ENCODE measurements at places on chromosomes 4 and X.

- DNase-seq, result no peak
Measured at GRCh38 chr4:183721207-183722081, 62.4 kb downstream of the TRAPPC11 start.

- no peak for DNase-seq
Measured at GRCh38 chrX:25048178-25048577, 32.4 kb upstream of the ARX start.

DNA sequence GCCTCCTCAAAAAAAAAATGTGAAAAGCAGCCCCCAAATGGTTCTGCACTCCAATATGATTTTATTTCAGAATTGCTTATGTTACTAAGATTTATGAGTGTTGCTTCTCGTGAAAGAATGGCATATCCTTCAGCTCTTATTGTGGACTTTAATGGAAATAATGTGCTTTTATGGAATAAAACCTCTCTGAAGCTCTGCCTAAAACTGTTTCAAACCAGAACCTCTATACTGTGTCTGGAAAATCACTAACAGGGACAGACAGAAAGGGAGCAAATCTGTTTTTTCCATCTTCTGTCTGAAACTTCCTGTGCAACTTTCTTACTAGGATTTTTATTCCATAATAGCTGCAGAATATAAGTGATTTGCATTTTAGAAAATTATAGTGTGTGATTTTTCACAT lies 493.1 kb downstream of the ANKRD50 start:
- no peak for DNase-seq

- no peak for DNase-seq
Measured at GRCh38 chr4:133000012-133000411, 149.1 kb upstream of the PCDH10 start.

GRCh38 chr4:42397635-42398170 lies 415 bp downstream of the SHISA3 start:
- no peak for DNase-seq

DNA sequence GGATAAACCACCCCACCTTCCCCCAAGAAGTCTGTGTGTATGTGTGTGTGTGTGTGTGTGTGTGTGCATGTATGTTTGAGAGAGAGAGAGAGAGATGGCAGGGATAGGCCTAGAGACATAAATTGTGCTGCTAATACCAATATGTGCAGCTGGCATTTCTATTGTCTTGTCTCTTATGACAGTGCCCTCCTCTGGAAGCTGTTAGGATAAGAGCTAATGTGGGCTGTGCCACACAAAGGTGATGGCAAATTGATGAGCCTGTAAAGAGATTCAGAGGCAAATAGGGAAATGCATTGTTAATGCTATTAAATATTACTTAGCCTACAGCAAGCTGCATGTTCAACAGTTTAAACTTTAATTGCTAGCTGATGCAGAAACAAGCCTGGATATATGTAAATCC lies 332.0 kb downstream of the NKX6-1 start:
- DNase-seq, result no peak

- DNase-seq, result no peak
Measured at GRCh38 chr4:1788254-1788973, 4.7 kb upstream of the FGFR3 start.

DNA sequence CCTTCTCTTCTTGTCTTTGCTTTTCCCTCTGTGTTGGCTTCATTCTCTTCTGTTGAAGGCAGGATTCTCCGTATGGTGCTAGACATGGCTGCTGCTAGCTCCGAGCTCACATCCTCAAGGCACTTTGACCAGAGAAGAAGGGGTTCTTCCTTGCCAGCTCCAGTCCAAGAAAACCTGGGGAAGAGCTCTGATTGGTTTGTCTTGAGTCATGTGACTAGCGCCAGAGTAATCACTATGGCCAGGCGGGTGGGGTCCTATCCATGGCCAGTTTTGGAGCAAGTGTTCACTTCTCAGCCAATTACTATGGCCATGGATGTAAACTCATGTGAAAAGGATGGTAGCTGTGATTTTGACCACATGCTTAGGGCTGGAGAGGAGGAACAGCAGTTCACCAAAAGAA lies 74.2 kb downstream of the CT47B1 start:
- no peak for DNase-seq

GRCh38 chrX:68415316-68415715 lies 18.0 kb downstream of the OPHN1 start:
- DNase-seq, result no peak

GRCh38 chr4:77582156-77582555 lies 23.5 kb upstream of the CXCL13 start:
- DNase-seq, result no peak

DNA sequence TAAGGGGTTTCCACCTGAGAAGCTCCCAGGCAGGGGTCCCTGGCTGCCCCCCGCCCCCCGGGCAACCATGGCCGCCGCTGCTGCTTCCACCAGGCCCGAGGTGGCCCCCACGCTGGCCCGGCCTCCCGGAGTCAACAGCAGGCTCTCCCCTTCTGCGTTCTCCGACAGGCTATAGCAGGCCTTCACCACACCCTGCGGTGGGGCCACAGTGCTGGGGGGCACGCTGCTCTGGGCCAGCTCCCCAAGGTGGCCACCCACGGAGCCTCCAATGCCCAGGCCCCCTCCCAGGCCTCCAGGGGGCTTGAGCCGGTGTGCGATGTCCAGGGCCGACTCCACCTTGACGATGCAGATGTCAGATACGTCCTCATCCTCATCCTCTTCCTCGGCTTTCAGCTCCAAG lies 72.5 kb downstream of the UBE2K start:
- no peak for DNase-seq

DNA sequence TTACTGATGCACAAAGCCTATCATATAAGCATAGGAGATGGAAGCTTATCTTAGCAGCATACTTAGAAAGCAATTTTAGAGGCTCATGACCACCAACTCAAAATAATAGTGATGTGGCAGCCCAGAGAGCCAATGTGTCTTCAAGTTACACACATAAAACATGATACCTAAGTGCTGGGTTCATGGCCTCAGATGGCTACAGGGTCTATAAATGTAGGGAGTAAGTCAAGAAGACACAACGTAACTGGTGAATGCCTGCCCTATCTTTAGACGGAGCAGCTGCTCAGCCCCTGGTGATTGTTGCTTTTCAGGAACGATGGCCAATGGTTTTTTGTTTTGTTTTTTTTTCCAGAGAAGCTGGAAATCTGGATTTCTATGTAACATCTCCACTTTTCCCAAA lies 42.8 kb downstream of the RNF150 start:
- no peak for DNase-seq

GRCh38 chr4:77282305-77282704 lies 125.3 kb downstream of the CCNG2 start:
- no peak for DNase-seq

DNA sequence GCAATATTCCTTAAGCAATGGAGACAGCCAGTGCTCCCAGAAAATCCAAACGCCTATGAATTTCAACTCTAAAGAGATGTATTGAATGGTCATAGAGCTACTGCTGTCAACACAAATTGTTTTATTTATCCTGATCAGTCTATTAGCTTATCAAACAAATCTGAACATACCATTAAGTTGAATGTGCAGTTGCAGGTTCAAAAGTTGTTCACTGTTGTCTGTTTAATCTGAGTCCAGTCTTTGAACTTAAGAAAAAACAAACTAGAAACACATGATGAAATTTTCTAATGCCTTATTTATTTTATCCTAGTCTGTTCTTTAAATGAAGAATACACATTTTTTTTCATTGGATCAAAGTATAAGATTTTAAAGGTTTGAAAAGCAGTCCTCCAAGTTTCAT lies 73.2 kb downstream of the PKD2 start:
- no peak for DNase-seq

- DNase-seq, result no peak
Measured at GRCh38 chr4:102663073-102663472, 97.7 kb downstream of the MANBA start.

DNA sequence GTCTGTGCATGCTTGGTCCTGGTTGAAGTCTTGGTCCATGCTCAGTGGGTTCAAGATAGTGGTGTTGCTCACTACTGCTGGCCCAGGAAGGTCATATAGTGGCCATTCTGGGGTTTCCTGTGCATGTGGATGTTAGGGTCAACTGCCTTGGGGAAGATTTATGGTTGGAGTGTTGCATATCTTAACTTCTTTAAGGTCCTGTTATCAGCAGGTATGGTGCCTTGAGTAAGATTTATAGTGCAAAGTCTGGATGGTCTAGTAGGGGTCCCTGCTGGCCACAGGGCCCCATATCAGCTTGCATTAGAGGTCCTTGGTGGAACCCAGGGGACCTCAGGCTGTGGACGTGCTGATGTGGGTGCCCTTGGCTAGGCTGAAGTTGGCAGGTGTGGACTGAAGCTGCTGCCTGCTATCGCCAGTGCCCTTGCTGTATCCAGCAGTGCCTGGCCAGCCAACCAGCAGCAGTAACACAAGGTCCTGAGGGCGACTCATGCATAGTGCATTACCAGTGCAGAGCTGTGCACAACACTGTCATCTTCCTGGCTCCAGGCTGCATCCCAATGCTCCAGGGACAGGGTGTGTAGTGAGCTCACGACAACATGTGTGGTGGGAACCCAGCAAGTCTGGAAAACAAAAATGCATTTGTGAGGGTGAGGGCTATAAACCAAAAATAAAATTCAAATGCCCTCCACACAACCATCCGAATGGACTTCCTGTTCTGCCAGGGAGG lies 61.0 kb downstream of the BEX3 start:
- no peak for DNase-seq

- DNase-seq, result no peak
Measured at GRCh38 chr4:130183766-130184165, 1087.8 kb downstream of the C4orf33 start.

- no peak for DNase-seq
Measured at GRCh38 chrX:150364347-150365050, 1.4 kb downstream of the MAMLD1 start.

DNA sequence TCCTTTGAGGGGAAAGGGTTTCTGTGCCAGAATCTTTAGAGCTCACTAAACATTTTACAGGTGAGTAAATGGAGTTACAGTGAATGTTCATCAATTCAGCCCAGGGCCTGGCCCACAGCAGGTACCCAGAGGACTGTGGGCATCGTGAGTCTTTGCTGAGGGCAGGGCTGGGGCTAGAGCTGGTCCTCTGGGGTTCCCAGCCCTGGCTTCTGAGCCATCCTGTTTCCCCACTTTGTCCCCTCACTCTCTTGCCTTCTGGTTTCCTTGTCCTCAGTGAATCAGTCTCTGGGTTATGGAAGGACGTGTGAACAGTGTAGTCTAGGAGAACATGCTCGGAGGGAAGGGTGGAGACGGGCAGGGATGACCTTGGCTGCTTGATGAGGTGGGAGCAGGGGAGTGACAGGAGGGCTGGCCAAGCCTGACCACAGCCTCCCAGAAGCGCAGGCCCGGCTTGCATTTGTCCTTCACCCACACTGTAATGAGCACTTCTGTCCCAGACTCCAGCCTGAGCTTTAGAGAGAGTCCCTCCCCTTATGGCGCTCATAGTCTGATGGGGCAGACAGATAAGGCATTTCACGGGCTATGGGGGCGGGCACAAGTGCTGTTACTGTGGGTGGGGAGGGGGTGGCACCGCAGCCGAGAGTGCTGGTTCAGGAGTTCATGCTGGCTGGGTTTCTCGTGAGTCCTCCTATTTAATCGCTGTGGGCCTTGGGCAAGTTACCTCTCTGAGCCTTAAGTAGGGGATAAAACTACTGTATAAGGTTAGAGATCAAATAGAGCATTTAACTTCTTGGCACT lies 17.3 kb downstream of the TBC1D14 start:
- DNase-seq, result peak; percentile 46

DNA sequence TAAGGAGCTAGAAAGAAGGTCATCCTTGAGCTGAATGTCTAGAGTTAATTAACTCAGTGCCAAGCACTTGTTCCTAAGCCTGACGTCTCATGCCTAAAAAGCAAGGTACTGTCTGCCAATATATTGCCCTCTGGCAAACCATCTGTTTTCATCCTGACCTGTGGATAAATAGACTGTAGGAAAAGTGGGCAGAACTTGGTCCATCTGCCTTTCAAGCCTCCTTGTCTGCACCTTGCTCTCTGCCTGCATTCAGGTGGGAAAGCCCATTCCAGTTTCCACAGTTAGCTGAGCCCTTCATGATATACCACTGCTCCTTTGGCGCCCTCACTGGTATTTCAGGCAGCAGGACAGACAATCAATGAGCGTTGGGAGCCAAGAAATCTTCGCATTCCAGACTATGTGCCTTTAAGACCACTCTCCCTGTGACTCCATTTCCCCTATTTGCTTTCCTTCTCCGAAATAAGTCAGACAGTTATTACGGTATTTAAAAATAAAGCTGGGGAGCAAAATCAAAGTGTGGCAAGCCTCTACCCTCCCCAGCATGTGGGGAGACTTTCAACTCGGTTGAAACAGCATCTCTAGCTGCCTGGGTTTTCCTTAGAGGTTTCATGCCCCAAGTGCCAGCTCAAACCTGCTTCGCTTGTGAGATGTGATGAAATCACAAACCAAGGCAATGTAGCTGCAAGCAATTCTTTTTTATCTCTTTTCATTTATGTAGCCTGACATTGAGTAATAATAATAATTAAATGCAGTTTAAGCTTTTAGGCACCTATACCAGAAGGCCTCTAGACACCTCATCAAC lies 2.5 kb upstream of the CCDC149 start:
- no peak for DNase-seq

DNA sequence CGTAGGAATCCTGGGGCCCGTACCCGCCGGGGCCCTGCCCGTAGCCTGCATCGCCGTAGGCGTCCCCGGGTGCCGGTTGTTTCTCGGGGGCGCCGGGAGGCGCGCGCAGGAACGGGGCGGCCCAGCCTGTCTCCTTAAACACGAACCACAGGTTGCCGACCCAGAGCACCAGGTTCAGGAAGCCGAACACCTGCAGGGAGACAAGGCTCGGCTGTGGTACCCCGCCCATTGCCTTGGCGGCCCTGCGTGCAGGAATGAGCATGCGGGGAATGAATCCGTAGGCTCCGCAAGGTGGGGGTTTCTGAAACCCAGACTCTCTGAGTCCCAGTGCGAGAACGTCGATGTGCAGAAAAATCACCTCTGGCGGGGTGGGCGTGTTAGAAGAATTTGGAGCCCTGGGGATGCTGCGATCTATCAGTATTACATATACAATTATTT lies 5.4 kb upstream of the PRICKLE3 start:
- no peak for DNase-seq

All from activated T-helper 1 cell treated with anti-CD3 and anti-CD28 coated beads, Interleukin-2, amount 50 U/mL, for 16 hours (primary cell).